ENCODE measurements at places on chromosomes 5 and 9.

DNA sequence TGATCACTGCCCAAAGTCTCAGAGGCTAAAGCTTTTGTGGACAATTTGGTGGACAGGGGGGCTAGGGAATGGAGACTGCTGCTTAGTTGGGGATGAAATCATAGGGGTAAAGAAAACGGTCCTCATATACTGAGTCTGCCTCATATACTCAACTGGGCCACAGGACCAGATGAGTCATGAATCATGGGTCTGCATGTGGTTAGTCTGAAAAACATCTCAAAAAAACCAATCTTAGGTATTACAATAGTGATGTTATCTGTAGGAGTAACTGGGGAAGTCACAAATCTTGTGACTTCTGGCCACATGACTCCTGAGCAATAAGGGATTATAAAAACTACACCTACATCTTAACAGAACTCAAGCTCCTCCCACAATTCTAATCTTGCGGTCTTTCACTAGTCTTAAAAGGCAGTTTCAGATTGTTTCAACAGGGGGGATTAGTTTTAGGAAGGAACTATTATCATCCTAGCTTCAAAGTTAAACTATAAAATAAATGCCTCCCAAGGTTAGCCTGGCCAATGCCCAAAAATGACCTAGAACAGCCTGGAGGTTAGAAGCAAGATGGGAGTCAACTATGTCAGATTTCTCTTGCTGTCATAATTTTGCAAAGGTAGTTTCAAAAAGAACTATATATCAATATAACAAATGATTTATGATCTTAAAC lies 17.5 kb downstream of the TMEM161B start:
- DNase-seq: no peak

DNA sequence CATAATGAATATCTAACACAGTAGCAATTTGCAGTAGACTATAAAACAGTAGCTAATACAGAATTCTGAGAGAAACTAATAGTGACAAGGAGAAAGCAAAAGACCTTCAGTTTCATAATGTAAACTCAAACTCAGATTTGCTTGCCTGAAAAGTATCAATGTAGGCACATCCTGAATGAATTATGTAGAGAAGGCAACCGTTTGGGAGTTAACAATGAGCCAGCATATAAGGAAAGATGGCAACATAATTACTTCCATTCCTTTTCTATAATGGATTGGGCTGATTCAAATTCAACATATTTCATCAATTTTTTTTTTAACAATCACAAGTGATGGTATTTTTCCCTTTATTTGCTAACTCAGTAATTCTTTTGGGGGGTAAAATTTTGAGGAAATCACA lies 261.6 kb downstream of the SEMA5A start:
- DNase-seq: no peak

- no peak for DNase-seq
These were observed 426.8 kb upstream of the CLINT1 start for GRCh38 chr5:158285698-158286097.

GRCh38 chr5:149581192-149581861 lies at the start of gene ARHGEF37:
Gene ARHGEF37 (plus strand): TSS chr5:149581498. CDS start chr5:149597770, 16,272 bp downstream.
- peak; percentile 65 for DNase-seq

GRCh38 chr5:72556351-72557166 lies 49.3 kb upstream of the ZNF366 start:
- DNase-seq: no peak

- DNase-seq: no peak
These were observed 99.1 kb upstream of the RUFY1 start for GRCh38 chr5:179451114-179451827.

DNA sequence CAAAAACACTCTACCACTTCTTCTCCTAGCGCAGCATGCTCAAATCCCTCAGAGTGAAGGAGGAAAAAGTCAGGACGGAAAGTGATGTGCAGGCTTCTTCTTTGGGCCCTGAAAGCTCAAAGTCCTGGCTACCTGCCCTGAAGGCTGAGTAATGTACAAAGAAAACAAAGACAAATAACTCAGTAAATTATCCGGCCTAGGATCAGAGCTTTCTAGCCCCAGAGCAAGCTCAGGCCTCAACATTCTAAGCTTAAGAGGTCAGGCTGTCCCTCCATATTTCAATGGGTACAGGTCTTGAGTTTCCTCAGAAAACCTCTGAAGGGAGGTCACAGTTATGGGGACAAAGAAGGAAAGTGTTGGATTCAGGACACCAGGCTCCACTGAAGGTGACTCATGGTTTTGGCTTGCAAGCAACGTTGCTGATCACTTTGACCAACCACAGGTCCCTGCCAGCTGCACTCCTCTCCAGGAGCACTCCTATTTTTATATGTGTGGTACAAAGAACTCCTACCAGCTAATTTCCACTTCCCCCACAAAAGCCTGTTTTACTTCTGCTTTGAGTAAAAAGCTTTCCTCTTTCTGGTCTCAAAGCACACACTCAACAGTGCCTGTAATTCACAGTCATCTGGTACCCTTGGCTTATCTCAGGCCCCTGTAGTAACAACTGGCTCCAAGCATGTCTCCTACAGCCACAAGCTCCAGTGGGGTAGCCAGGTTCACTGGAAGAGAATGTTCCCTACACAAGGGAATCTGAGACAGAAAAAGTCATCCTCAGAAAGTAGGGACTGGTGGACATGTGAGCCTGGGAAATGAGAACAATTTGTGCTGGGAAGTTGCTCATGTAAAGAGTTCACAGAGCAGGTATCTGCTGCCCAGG lies 115.7 kb downstream of the UGCG start:
- DNase-seq: no peak
